ENCODE measurements at places on chromosomes 2 and 18.

GRCh38 chr2:5330961-5331360, 361.2 kb upstream of the SOX11 start:
- no peak for DNase-seq

DNA sequence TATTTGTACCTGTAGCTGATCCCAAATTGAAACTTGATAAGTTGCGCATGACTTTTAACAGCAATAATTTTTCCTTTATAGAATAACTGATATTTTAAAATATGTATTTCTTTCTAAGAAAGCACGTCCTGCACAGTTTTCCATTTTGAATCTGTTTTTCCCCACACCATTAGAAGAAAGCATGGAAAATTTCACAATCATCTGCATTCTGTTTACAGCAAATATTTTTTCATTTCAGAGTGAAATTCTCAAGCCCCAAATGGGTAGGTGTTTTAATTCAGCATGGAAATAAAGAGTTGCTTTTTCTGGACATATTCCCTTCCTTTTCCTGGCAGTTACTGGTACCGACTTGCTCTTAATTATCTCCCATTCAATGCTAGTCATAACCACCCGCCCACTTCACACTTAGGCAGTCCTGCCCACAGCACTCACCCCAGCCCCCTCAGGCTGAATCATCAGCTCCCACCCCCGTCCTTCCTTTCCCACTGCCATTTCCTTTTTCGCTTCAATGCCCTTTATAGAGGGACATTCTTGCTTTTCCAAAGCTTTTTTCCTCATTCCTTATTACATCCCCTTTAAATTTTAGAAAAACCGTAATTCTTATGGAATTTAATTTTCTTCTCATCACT, 89.2 kb upstream of the GLS start:
- DNase-seq, result no peak

DNA sequence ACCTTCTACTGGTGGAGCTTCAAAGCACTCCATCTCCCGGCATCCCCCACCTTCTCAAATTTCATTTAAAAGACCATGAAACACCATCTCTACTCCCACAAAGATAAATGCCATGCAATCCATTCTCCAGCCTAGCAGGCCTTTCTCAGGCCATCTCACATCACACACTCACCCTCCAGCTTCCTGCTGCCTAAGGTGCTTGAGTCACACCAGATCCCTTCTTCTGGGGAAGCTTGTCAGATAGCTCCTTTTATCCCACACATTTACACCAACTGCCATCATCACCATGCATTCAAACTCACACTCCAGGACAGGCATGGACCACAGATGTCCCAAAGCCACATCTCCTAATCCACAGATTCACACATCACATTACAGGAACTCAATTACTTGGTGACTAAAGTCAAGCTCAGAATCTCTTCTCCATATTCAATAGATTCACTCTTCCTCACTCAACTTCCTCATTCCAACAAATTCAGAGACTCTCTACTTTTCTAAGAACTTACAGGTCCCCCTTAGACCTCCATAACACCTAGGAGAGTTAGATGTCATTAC, 292.5 kb downstream of the TNS1 start:
- no peak for DNase-seq

- DNase-seq, result no peak
These were observed 1459.9 kb upstream of the CELF4 start for GRCh38 chr18:39025531-39025930.

GRCh38 chr2:207337234-207338219, 171.8 kb upstream of the KLF7 start:
- no peak for DNase-seq

- DNase-seq, result no peak
These were observed 605 bp downstream of the C2orf68 start for GRCh38 chr2:85611217-85611704.

DNA sequence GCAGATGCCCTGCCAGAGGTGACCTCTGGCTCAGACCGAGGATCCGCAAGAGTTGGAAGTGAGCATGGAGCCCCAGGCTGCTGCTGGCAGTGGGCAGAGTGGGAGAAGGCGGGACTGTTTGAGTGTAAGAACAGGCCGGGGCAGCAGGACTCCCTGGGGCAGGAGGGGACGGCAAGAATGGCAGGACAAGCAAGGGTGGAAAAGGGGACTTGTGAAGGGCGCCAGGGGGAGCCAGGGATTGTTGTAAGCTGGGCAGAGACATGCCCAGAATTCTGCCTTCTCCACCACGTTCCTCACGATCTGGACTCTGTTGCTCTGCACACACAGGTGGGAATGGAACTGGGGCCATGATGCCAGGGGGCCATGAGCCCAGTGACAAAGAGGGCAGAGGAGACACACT, 72.3 kb upstream of the TMEM200C start:
- no peak for DNase-seq

GRCh38 chr2:97673915-97674283, 4.4 kb downstream of the C2orf92 start:
- no peak for DNase-seq

DNA sequence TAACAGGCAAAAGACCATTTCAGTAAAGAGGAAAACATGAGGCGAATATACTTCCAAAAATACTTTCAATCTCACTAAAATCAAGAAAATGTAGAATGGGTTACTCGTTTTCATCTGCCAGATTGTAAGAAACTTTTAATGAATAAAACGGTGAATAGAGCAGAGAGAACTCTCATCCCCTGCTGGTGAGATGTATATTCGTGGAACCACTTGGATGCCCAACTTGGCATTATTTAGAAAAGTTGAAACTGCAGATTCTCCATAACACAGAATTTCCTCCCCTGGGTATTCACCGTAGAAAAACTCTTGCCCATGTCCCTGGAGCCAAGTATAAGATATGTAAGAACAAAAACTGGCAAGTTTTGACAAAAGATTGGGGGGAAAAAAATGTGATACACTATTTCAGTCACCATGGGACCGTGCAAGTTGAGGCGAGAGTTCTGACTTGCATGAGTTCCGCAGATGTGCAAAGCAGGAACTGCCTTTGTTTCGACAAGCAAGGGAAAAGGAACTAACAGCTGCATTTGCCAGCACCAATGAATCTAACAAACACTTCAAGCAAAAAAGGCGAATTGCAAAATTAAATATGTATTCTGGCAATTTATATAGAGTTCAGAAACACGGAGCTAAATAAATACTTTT, 14.8 kb downstream of the TIMM21 start:
- no peak for DNase-seq

DNA sequence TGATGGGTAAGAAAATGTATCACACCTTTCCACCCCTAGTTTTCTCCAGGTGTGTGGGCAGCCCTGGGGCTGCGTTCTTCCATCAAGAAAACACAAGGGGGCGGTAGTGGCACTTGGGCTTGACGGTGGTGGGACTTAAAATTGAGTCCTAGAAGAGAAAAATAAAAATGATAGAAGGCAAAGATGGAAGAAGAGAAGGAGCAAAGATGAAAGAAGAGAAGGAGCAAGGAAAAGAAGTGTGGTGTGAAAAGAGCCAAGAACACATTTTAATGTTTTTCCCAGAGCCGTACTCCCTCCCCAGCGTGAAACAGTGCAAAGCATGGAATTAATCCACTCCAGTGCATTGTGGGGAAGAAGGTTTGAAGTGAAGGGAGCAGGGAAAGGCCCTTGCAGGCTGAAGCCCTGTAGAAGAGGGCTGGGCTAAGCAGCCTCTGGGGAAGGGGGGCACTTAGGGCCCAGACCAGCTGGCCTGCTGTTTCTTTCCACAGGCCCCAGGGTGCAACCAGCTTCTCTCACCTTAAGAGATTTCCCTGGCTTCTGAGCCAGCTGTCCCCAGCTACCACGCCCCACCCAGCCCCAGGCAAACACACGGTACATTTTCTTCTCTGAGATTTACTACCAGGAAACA, 256.8 kb downstream of the RNF152 start:
- peak; percentile 86 for DNase-seq

DNA sequence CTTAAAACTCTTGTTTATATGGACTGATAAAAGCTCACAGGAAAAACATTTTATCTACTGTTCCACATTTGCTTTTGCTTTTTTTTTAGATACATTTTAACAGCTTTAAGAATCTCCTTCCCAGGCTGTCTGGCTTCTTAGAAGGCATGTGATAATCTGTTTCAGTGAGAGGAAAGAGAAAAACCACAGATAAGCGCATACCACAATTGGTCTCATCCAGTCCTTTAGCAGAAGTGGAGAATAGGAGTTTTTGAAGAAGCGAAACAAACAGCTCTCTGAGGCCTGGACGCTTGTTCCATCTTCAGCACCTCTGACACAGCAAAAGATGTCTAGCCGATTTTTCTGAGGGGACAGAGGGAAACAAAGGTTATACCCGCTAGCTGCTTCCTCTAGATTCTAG, 37.6 kb downstream of the RMC1 start:
- no peak for DNase-seq

DNA sequence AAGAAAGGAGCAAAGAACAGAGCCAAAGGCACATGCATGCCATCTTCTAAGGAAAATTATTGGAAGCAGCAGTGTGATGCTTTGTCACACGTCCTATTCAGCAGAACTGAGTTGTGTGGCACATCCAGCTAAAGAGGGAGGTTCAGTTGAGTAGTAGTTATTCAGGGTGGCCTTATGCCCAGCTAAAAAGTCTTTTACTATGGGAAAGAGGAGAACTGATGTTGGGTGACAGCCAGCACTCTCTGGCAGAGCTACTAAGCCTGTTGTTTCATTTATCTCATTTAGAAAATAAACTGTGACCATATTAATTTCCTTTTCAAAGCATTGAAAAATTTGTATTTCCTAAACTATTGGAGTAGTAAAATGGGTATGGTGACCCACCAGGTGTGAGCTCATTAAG, 18.5 kb downstream of the ITGA6 start:
- no peak for DNase-seq

DNA sequence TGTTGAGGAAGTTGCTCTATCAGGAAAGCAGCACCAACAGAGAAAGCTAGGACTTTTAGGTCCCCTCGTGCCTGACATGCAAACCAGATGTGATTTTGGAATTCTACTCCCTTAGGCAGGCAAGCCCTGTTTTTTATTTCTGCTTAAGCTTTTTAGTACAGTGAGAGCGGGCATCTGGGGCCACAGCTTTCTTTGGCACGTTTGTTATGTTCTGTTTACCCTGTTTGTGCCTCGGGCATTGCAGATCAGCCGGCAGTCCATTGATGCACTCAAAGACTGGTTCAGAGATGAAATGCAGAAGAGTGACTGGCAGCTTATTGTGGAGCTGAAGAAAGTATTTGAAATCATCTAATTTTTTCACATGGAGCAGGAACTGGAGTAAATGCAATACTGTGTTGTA, 61.9 kb downstream of the EIF5B start:
- DNase-seq, result no peak

DNA sequence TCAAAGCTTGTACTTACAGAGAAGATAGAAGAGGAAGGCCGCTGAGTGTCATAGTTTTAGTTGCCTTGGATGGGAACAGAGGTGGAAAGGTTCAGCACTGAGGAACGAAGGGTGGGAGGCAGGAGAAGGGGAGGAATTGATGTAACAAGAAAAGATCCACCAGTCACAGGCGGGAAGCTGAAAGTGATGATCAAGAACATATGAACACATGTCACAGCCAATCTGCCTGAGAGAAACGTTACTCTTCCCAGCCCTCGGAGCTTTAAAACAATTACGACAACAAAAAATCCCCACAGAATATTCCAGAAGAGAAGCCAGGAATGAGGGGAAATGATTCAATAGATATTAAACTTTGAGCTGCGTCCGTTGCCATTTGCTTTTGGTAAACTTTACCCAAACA, 87.1 kb downstream of the TSHZ1 start:
- no peak for DNase-seq

- DNase-seq, result no peak
These were observed 9.9 kb upstream of the AOX1 start for GRCh38 chr2:200575957-200576356.

DNA sequence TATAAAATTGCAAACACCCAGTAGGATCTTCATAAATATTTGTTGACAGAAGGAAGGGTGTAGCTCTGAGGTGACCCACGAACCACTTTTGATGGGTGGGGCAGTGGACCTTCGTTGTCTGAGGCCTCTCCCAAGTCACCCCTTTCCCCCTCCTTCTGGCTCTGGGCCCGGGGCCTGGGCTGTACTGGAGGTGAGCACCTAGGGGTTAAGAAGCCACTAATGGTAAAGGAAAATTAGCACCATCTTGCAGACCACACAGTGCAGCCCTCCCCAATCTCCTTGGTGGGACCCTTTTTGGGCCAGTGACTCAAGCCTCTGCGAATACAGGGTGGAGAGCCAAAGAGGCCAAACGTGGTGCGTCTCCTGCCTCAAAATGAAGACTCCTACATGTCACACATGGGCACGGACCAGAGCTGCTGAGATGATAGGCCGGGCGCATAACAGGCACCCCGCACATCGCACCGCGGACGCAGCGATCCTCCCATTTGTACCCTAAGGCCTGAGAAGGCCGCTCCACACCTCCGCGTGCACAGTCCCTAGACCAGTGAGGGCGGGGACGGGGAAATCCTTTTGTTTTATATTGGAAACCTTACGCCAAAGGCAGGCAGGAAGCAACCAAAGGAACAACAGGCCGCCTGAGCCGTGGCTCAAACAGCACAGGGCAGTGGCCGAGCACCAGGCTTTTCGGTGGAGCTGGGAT, 31.9 kb upstream of the ATP6V1B1 start:
- DNase-seq, result no peak

- no peak for DNase-seq
These were observed 72.5 kb upstream of the NYAP2 start for GRCh38 chr2:225326969-225327368.

DNA sequence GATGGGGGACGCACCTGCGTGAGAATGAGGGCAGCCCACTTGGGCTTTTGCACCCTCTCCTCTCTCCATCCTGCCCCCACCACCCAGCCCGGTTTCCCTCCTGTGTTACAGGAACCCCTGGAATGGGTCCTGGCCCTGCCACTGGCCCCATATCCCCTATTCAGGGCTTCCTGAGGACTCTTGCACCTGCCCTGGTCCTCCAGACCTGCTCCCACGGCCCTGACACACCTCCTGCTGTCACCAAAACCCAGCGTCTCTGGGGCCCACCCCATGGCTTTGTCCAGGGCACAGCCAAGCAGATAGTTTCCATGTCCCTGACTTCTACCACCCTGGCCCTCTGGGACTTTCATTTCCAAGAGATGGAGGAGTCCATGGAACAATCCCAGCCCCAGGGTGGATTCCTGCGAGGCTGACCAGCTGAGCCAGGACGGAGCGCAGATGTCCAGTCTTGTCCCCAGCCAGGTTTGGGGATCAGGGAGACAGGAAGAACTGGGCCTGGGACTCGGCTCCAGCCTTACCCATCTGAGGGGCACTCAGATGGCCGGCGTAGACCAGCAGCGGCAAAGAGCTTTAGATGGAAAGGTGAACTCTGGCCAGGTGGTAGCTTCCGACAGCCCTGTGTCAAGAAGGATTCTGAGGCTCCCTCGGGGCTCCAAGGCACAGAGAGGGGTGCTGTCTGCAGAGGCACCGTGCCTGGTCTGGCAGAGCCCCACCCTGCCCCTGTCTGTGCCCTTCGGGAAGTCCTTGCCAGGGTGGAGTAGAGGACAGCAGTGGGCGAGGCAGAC, 12.0 kb downstream of the GPR35 start:
- no peak for DNase-seq

DNA sequence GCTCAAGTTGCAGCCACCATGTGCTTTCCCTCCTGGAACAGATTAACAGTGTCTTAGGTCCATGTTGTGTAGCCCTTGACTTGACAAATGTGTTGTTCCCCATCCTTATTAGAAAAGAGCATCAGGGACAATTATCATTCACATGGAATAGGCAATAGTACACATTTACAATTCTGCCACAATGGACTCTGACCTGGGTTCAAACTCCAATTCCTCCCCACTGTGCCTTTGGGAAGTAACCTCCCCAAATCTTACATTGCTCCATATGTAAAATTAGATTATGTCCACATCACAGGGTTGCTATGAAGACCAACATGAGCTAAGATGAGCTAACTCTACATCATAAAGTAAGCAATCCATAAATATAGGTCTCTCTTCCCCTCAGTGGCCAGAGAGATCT, 193.8 kb downstream of the NRP2 start:
- no peak for DNase-seq
